ENCODE measurements at places on chromosomes 2 and 18.

DNA sequence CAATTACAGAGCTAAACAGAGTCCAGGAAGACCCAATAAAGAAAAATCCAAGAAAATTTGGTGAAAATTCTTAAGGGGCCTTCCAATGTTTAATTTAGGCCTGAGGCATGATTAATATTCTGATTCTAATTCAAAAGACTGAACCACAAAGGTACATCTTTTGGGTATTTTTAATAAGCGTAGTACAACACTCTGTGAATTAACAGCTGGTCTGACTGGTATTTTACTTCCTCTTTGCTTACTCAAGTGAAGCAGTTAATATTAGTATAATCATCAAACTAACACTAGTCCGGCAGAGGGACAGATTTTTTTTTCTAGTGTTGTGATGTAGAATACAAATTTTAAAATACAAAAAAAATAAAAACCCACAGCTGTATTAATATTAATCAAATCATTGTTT, 652.9 kb downstream of the NR4A2 start:
- DNase-seq, result no peak

- DNase-seq, result no peak
Measured at GRCh38 chr18:63210521-63210920, 109.0 kb downstream of the BCL2 start.

- DNase-seq, result no peak
Measured at GRCh38 chr2:232310121-232310520, 68.4 kb upstream of the ALPP start.

- DNase-seq, result no peak
Measured at GRCh38 chr18:34807106-34807796, 97.2 kb downstream of the DTNA start.

DNA sequence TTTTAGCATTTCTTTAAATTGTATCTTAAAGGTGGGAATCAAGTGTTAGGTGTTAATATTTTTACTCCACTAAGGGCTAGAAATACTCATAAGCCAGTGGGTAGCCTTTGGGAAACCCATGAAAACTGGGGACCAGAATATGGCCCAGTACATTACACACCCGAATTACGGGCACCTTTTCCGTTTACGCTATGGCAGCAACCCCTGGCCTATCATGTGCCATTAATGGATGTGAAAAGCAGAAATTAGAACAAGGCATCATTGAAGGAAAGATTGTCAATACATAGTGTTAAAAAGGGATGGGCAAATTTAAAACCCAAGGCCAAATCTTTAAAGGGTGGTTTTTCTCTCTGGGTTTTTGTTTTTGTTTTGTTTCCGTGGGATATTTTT, 781 bp downstream of the FARP2 start:
- no peak for DNase-seq

- no peak for DNase-seq
Measured at GRCh38 chr18:13378150-13378549, 159.6 kb downstream of the LDLRAD4 start.

DNA sequence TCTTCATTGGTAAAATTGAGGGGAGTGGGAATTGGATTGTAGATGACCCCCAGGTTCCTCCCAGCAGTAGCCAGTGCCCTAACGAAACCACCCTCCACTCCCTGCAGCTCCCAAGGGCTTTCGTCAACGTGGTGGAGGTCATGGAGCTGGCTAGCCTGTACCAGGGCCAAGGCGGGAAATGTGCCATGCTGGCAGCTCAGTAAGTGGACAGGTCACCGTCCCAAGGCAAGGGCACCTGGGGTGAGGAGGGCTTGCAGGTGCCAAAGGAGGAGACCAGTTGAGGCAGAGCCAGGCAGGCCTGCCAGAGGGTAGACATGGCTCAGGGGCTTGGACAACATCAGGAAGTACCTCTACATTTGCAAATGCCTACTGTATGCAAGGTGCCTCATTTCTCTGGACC, 122.6 kb upstream of the PPP1CB start:
- DNase-seq, result no peak

GRCh38 chr18:67081482-67082211, 434.9 kb downstream of the DSEL start:
- DNase-seq, result no peak

- DNase-seq, result no peak
Measured at GRCh38 chr2:85668009-85668856, at the start of gene SFTPB. SFTPB (minus strand) TSS chr2:85668199; CDS start chr2:85668183, 16 bp downstream.

DNA sequence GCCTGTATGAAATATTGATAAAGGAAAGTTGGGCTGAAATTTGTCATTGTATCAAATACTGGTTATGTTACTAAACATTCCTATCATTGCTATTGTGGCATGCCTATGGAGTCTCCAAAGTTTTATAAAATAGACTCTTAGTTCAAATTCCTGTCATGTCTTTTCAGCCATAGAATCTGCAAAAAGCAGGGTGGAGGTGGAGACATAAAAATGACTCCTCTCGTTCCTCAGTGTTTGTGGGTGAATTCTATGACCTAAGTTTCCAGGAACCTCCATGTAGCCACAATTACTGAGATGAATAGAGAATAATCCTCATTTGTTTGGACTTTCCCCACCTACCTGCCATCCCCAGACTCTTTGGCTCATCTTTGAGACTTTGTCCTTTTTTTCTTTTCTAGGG, 326.3 kb upstream of the ETAA1 start:
- DNase-seq, result no peak

GRCh38 chr2:46813680-46814079, 101.9 kb downstream of the MCFD2 start:
- no peak for DNase-seq

DNA sequence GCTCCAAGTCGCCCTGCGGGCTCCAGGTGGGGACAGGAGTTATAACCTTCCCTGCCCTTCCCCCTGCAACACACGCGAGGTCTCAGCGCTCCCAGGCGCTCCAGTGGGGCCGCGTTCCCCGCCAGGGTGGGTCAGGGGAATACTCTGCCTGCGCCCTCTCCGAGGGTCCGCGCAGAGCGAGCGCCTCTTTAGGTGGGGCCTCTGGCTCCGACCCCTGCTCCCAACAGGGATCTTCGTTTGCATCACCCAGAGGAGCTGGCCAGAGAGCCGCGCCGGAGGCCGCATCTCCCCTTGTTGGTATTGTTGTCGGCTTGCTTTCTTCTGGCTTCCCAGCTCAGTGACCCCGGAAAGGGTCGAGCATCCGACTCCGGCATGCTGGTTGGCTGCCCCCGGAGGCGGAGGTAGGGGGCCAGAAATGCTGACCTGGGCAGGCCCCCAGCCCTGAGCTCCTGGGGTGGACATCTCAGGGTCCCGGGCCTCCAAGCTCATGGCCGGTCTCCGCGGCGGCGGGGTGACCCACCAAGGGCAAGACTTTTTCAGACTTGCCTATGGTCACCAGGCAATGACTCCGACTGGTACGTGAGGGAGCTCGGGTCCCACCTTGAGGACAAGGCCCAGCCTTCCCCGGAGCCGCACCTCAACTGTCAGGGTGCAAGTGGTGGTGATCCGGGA, 11.2 kb upstream of the EN1 start:
- no peak for DNase-seq
